ENCODE measurements at places on chromosomes 1 and 21.

- peaks cover 18% of the 10 kb centered on the region for H3K27me3 ChIP-seq
- no peaks in the 10 kb centered on the region for H3K4me1 ChIP-seq
- H3K27ac ChIP-seq = no peak overlapping the region
- no peak for DNase-seq
Observed at GRCh38 chr1:157771661-157772425, 5.1 kb downstream of the FCRL2 start.

- H3K27ac ChIP-seq = no peak overlapping the region
- H3K4me1 ChIP-seq = peaks cover 24% of the 10 kb centered on the region
- DNase-seq = peak; percentile 41
- H3K36me3 ChIP-seq = peaks cover 9% of the 10 kb centered on the region
- peak overlapping the region; percentile 79 for H3K4me3 ChIP-seq
- H3K27me3 ChIP-seq = peaks cover 2% of the 10 kb centered on the region
Observed at GRCh38 chr1:35725596-35725995, 6.9 kb upstream of the C1orf216 start.

GRCh38 chr1:58627221-58627620, 50.2 kb upstream of the TACSTD2 start:
- H3K27ac ChIP-seq = no peak overlapping the region
- H3K36me3 ChIP-seq = no peaks in the 10 kb centered on the region
- no peaks in the 10 kb centered on the region for H3K4me1 ChIP-seq
- DNase-seq = no peak
- no peaks in the 10 kb centered on the region for H3K27me3 ChIP-seq

DNA sequence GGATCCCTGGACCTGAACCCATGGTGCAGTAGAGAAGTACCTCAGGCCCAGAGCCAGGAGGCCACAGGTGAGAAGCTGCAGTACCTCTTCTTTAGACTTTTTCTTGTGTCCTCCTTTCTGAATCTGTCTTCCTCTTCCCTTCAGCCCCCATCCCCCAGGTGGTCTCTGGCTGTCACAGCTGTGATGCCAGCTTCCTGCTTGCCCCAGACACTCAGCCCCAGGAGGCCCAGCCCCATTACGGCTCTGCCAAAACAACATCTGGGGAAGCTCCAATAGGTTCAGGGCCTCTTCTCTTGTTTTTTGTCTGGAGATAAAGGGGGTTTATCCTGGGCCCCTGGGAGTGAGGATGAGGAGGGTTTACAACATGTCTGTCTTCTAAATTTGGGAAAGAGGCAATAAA, 9.5 kb upstream of the BTG2 start:
- DNase-seq = no peak
- no peaks in the 10 kb centered on the region for H3K36me3 ChIP-seq
- no peak overlapping the region for H3K27ac ChIP-seq
- H3K27me3 ChIP-seq = no peaks in the 10 kb centered on the region
- no peak overlapping the region for H3K4me3 ChIP-seq

DNA sequence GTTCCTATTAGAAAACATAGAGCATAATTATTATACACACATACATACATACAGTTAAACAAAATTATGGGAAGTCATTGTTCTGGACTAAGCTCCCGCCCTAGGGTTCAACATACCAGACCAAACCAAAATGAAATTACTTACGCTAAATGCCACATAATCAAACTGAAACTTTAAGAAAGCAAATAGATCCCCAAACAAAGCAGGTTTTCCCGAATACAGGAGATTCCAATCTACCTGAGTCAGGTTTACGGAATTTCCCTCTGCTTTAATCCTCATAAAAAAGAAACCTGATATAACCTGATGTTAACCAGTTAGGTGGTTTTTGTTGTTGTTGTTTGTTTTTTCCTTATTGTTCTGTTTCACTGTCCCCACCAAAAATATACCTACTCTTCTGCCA, 1886.9 kb downstream of the NCAM2 start:
- no peak for DNase-seq
- peaks cover 5% of the 10 kb centered on the region for H3K4me1 ChIP-seq
- H3K4me3 ChIP-seq = no peak overlapping the region
- H3K27ac ChIP-seq = no peak overlapping the region
- no peaks in the 10 kb centered on the region for H3K36me3 ChIP-seq

DNA sequence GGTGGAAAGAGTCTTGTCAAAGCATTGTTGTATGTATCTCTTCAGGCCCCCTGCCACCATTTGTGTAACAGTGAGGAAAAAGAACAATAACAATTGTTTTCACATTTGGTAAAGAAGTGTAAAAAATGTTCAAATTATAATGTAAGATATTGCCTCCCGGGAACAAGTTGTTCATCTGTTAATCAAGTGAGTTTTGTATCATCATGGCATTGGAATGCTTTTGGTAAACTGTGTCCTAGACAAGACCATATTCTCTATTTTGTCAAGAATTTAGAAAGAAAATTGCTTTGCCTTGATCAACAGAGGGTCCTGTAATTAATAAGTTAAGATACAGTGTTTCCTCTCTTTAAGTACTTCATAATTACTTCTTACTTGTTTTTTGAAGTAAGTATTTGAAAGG, 692.0 kb upstream of the NR5A2 start:
- H3K4me1 ChIP-seq = no peaks in the 10 kb centered on the region
- no peak overlapping the region for H3K4me3 ChIP-seq
- H3K27me3 ChIP-seq = no peaks in the 10 kb centered on the region
- H3K27ac ChIP-seq = no peak overlapping the region
- DNase-seq = no peak

- no peaks in the 10 kb centered on the region for H3K27me3 ChIP-seq
- no peak overlapping the region for H3K27ac ChIP-seq
- no peak for DNase-seq
- no peak overlapping the region for H3K4me3 ChIP-seq
Observed at GRCh38 chr1:114468047-114468446, 43.0 kb downstream of the TRIM33 start.

DNA sequence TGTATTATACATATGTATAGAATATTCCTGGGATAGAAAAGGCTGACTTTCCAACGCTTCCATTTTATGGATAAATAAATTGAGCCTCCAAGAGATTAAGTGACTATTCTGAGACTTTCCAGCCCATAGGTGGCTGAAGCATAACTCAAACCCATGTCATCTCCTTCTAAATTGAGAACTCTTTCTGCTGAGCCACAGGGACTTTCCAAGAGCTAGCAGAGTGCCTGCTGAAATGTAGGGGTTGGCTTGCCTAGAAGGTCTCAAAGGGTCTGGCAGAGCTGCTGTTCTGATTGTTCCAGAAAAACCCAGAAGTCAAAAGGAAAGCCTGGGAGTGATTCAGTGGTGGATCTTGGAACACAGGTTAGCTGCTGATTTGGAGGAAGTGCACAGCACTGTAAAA, 146.4 kb upstream of the BEND5 start:
- no peaks in the 10 kb centered on the region for H3K27me3 ChIP-seq
- no peak overlapping the region for H3K4me3 ChIP-seq
- H3K4me1 ChIP-seq = no peaks in the 10 kb centered on the region
- H3K36me3 ChIP-seq = no peaks in the 10 kb centered on the region
- no peak for DNase-seq

DNA sequence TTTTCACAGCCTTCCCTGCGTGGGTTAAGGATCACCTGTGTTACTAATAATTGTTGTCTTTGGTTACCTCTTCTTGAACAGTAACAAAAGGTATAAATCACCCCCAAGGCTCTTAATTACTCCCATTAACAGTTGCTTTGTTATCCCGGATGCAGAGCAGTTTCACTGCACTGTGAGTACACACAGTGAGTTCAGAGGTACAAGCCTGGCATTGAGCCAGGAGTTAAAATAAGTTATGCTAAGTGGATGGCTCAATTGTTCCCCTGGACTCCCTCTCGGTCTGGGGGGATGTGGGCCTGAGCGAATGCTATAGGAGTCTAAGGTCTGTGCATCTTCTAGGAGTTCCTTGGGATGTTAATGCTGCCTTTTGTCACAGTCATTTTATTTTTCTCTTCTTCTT, 258.3 kb downstream of the ATG4C start:
- H3K36me3 ChIP-seq = peaks cover 3% of the 10 kb centered on the region
- no peak overlapping the region for H3K27ac ChIP-seq
- DNase-seq = no peak
- no peak overlapping the region for H3K4me3 ChIP-seq

DNA sequence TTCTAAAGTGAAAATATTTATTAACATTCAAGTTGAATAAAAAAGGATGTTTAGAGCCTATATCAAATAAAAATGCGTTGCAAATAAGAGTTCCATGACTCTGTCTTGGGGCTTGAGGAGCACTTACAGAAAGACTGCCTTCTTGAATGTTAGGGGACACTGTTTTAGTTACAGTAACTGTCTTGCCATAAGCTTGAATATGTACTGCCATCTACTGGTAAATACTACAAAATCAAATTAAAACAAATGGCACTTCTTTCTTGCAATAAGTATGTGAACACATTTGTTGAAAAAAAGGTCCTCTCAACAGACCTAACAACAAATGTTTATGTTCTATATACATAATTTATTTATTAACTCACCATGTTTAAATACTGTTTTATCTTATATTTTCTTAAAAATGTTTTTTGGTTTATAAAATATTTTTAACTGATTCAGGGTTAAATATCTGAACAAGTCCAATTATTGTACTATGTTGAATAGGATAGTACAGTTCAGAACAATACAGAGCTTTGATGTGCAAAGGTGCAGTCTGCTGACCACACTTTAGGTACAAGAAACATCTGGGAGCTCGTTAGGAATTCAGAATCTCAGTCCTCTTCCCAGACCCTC, 199.5 kb downstream of the LRRIQ3 start:
- peaks cover 9% of the 10 kb centered on the region for H3K4me1 ChIP-seq
- H3K27ac ChIP-seq = no peak overlapping the region
- DNase-seq = no peak
- no peaks in the 10 kb centered on the region for H3K27me3 ChIP-seq
- no peaks in the 10 kb centered on the region for H3K36me3 ChIP-seq
- no peak overlapping the region for H3K4me3 ChIP-seq

- H3K27ac ChIP-seq = no peak overlapping the region
- H3K27me3 ChIP-seq = no peaks in the 10 kb centered on the region
- H3K36me3 ChIP-seq = no peaks in the 10 kb centered on the region
- no peak for DNase-seq
- no peaks in the 10 kb centered on the region for H3K4me1 ChIP-seq
- no peak overlapping the region for H3K4me3 ChIP-seq
Observed at GRCh38 chr1:2971101-2971501, 50.2 kb upstream of the ACTRT2 start.

- H3K4me3 ChIP-seq = no peak overlapping the region
- H3K4me1 ChIP-seq = peaks cover 5% of the 10 kb centered on the region
- H3K27ac ChIP-seq = no peak overlapping the region
- no peak for DNase-seq
- peaks cover 6% of the 10 kb centered on the region for H3K27me3 ChIP-seq
- H3K36me3 ChIP-seq = no peaks in the 10 kb centered on the region
Observed at GRCh38 chr21:45506241-45506817, 35.9 kb downstream of the SLC19A1 start.

- peak; percentile 34 for DNase-seq
- no peaks in the 10 kb centered on the region for H3K36me3 ChIP-seq
- H3K27me3 ChIP-seq = peaks cover 6% of the 10 kb centered on the region
- peaks cover 25% of the 10 kb centered on the region for H3K4me1 ChIP-seq
- H3K4me3 ChIP-seq = peak overlapping the region; percentile 96
Observed at GRCh38 chr1:202143768-202144401, 652 bp downstream of the ARL8A start.

DNA sequence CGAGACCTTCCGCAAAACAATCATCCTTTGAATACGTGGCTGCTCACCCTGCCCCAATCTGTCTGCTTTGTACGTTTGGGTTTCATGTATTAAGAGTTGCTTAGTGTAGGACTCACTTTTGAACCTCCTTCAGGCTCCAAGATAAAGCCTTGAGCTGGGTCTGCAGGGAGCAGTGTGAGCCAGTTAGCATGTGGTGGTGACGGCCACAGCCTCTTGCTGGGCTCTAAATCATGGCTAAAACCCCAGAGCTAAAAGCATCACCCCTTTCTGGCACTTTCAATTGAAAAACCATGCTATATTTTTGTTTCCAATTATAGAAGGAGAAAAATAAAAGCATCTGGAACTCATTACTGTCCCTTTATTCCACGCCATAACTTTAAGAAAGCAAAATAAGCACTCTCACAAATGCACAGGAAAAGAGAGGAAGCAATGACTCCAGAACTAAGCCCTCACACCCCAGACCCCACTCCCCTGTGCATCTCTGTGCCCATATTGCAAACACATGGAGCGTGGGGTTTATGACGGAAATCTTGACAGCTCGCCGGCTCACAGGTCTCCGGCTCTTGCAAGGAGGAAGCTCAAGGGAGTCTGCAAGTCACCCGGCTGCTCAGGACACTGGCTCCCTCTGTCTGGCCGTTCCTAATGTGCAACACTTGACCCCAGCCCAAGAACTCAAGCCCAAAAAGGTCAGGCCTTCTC, 135.5 kb downstream of the MIS18A start:
- H3K27ac ChIP-seq = peak overlapping the region; percentile 20
- H3K36me3 ChIP-seq = peaks cover 6% of the 10 kb centered on the region
- no peak for DNase-seq
- H3K4me3 ChIP-seq = no peak overlapping the region
- H3K27me3 ChIP-seq = no peaks in the 10 kb centered on the region
- H3K4me1 ChIP-seq = peaks cover 28% of the 10 kb centered on the region

- DNase-seq = no peak
- peaks cover 31% of the 10 kb centered on the region for H3K4me1 ChIP-seq
- H3K27ac ChIP-seq = no peak overlapping the region
- no peaks in the 10 kb centered on the region for H3K27me3 ChIP-seq
Observed at GRCh38 chr1:231896806-231897205, 270.2 kb downstream of the DISC1 start.

DNA sequence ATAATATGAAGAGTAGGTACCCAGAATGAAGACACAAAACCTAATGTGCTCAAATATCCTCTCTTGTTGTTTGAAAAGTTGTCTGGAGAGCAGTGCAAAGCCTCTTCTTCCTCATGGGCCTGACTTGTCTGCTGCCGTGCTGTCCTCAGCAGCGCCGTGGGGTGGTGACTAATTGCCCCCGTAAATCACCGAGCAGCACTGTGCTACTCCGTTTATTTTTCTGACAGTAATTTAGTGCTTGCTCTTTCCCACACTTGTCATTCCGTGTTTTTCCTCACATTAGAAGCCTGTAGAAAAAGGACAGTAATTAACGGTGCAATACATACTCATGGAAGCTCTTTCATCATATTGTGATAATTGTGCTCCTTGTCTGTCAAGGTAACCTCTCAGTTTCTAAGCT, 114.8 kb upstream of the BARHL2 start:
- no peak for DNase-seq
- peaks cover 28% of the 10 kb centered on the region for H3K4me1 ChIP-seq
- H3K27me3 ChIP-seq = peaks cover 69% of the 10 kb centered on the region
- H3K36me3 ChIP-seq = peaks cover 4% of the 10 kb centered on the region

DNA sequence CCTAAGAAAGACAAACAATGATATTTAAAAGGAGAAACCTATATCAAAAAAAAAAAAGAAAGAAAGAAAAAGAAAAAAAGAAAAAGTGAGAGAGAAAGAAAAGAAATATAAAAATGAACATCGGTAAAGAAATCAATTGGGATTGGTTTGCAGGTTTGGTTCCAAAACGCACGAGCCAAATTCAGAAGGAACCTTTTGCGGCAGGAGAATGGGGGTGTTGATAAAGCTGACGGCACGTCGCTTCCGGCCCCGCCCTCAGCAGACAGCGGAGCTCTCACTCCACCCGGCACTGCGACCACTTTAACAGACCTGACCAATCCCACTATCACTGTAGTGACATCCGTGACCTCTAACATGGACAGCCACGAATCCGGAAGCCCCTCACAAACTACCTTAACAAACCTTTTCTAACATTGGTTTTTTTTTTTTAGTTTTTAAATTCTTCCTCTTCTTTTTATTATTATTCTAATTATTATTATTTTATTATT, 11.7 kb downstream of the LHX9 start:
- H3K27ac ChIP-seq = no peak overlapping the region
- no peak overlapping the region for H3K4me3 ChIP-seq
- H3K36me3 ChIP-seq = no peaks in the 10 kb centered on the region
- H3K4me1 ChIP-seq = no peaks in the 10 kb centered on the region
- H3K27me3 ChIP-seq = peaks cover 98% of the 10 kb centered on the region
- no peak for DNase-seq
